ENCODE measurements at places on chromosomes 4 and X.

- no peak for DNase-seq
Observed at GRCh38 chr4:147725673-147726072, 6.2 kb upstream of the ARHGAP10 start.

DNA sequence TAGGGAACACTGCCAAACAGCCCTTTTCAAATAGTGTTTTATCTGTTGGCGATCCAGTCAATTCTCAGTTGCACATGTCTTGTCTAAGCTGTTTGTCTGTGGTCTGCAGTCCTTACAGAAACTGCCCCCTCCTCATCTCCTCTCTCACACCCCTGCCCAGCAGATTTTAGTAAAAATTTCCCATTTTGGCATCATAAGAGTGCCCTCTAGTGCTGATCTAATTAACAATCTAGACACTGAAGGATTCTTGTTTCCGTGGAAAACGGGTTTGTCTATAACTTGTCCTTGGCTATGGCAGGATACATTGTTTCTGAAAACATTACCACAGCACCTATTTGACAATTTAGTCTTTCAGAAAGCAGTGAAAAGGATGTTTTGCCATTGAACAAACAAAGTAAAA, 227.2 kb upstream of the MBNL3 start:
- no peak for DNase-seq

GRCh38 chrX:102739657-102740056, 19.1 kb downstream of the GPRASP3 start:
- DNase-seq: no peak

DNA sequence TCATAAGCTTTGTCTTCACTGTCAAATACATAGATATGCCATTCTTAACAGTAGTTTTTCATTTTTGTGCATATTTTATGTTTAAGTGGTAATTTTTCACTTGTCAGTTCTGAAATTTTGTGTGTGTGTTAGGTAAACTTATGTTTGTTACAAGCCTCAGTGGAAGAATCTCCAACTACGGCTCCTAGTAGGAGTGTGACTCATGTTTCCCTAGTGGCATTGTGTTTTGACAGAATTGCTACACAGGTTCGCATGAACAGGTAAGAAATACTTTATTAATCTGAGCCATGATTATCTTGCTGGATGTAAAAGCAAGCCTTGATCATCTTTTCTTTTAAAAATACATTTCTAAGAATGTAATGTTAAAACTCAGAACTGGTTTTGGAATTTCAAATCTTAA, 94.4 kb downstream of the BLTP1 start:
- no peak for DNase-seq

DNA sequence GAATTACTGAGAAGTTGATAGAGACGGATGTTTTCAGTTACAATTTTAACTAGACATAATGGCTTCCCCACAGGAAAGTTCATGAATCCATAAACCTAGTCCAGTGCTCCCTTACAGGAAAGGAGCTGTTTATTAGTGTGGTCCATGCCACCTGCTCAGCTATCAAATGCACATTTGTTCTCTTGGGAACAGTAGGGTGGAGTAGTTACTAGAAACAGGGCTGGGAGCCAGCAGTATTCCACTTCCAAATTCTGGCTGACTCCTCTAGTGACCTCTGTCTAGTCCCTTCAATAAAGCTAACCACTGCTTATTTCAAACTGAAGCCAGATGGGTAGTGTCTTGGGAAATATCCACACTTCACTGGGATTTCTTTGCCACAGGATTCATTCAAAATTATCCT, 88.4 kb upstream of the TLL1 start:
- peak; percentile 51 for DNase-seq

DNA sequence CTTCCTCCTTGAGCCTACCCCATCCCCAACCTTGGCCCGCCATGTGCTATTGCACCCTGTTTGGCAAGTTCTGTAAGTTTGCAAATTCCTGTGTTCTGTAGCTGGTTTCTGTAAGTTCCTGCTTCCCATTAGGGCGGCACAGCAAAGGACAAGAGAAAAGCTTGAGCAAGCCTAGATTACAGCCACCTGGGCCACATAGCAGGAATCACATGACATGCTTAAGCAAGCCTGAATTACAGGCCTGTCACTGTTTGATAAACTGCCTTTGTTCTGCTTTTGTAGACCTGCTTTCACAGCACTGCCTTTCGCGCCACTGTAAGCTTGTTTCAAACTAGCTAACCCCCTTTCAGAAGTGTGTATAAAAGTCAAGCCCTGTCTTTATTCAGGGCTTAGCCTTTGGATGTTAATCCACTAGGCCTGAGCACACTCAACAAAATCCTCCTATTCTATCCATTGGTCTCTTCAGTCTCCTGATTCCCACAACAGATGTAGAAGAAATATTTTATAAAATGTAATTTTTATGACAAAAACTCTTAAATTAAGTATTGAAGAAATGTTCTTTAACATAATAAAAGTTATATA, 906.8 kb upstream of the NDST4 start:
- no peak for DNase-seq

- peak; percentile 63 for DNase-seq
Observed at GRCh38 chrX:149312988-149313387, 192.1 kb downstream of the IDS start.

GRCh38 chr4:72858328-72858727, 211.2 kb downstream of the COX18 start:
- no peak for DNase-seq

DNA sequence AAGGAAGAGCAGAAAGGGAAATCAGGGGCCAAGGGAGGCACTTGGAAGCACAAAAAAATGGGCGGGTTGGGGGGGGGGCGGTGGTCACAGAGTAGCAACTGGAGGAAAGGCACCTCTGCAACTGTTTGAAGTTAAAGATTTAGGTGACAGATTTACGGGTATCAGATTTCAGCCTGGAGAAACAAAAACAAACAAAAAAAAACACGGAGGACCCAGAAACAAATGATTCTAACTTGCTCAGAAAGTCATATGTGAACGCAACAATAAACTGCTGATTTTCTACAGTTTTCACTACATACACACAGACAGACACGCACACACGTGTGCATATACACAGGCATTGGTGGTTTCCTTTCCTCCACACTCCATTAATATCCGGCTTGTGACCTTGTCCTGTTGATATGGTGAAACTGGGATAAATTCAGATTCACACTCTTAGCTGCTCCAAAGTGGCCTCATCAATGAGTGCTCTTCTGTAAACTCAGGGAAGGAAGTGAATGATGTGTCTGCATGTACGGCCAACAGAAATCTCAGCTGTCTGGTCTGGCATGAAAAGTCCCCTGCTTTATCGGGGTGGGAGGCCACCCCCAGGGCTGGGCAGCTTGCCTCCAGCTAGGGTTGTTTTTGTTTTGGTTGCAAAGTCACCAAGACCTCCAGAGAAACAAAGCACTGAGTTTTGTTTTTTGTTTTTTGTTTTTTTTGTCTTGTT, 54.3 kb downstream of the CHST7 start:
- DNase-seq: no peak

GRCh38 chr4:57435300-57435699, 325.1 kb upstream of the IGFBP7 start:
- DNase-seq: no peak

DNA sequence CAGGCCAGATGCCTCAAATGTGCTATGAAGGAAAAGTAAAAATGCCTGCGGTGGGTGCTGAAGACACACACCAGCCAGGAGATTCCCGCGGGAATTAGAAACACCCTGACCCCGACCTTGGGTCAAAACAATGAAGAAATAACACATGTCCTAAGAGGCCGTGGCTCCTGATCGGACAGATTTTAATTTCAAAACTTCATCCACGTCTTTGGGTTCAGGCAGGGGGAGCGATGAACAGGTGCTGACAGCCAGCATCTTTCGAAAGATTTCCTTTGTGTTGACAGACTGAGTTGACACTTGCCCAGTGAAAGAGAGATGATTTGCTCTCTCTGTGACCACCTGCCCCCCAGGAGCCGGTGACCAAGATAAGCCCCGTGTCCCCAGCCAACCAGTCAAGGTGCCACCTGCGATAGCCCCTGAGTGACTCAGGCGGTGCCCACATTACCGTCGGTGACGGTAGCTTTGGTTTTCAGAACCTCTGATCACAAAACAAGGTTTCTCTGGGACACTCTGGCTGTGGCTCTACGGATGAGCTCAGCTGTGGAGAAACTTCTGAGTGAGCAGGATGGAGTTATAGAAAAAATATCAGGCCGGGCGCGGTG, 11.0 kb upstream of the IL3RA start:
- no peak for DNase-seq

- DNase-seq: peak; percentile 7
Observed at GRCh38 chr4:152778656-152779512, 646 bp downstream of the TIGD4 start.

DNA sequence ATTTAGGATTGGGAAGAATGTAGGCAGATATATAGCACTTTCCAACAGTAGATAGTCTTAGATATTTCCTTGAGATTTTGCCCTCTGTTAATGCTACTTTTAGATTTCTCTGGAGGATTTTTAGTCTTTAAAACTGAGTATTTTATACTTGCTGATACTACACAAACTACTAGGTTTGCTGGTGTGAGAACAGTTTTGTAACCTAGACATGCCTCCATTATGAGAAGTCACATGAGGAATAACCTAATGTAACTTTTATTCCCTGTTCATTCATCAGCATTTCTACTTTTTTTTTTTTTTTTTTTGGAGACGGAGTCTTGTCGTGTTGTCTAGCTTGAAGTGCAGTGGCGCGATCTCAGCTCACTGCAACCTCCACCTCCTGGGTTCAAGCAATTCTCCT, 137.2 kb downstream of the RAPGEF2 start:
- DNase-seq: no peak

GRCh38 chr4:52915191-52915590, 53.1 kb downstream of the RASL11B start:
- no peak for DNase-seq

- no peak for DNase-seq
Observed at GRCh38 chr4:36348403-36348938, 67.1 kb downstream of the DTHD1 start.

GRCh38 chrX:115650916-115651315, 89.9 kb downstream of the PLS3 start:
- DNase-seq: peak; percentile 68

- DNase-seq: no peak
Observed at GRCh38 chr4:109233570-109233969, 68.9 kb downstream of the COL25A1 start.

DNA sequence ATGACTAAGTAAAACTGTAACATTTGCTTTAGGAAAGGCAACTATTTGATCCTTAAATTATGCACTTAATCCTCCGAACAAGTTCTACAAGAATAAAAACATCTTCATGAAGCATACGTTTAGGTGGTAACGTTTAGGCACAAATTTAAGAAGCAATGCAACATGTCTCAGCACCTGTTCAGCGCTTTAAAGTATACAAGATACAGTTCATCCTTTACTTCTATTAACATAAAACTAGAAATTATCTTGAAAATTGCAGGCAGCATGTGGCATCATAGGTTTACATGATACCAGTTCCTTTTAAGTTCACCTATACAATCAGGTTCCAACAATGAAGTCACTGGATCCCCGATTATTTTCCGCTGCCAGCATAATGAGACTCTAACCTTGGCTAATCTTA, 1.5 kb downstream of the PLA2G12A start:
- DNase-seq: no peak

DNA sequence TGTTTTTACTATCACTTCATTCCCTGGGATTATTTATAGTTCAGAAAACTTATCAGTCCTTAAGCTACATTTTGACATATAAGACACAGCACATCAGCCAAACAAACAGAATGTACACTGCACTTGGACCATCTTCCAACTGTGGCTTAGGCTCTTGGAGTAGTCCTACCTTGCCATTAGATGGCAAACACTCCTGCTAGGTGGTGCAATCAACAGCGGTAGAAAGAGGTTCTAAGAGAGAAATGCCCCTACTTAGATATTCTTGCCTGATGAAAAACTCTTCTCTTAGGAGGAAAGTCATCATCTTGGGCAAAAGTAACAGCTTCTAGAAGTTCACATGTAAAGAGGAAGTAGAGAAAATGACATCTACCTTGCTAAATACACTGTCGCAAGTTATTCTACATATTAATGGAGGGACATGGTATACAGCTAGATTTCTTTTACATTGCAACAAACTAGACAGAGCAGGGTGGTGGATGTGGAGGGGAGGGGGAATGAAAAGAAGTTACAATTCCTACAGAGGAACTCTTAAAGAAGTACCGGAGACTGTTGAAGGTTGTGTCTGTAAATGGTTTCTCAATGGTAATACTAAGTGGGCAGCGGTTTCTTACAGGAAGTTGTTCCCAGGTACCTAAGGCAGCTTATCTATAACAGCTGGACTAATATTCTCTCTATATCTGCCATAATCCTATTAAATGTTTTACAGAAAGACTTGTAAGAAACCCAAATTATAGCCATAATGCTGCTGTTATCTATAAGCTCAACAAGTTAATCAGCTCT, 8.1 kb upstream of the STPG2 start:
- no peak for DNase-seq

GRCh38 chrX:20789103-20789502, 522.4 kb upstream of the RPS6KA3 start:
- DNase-seq: no peak

GRCh38 chr4:177441061-177441802, 1.0 kb downstream of the AGA start:
- DNase-seq: no peak

GRCh38 chr4:127421437-127421836, 211.3 kb upstream of the INTU start:
- no peak for DNase-seq

GRCh38 chr4:83605744-83606172, 69.8 kb downstream of the GPAT3 start:
- no peak for DNase-seq

GRCh38 chrX:18906286-18906685, 77.6 kb downstream of the PHKA2 start:
- no peak for DNase-seq

DNA sequence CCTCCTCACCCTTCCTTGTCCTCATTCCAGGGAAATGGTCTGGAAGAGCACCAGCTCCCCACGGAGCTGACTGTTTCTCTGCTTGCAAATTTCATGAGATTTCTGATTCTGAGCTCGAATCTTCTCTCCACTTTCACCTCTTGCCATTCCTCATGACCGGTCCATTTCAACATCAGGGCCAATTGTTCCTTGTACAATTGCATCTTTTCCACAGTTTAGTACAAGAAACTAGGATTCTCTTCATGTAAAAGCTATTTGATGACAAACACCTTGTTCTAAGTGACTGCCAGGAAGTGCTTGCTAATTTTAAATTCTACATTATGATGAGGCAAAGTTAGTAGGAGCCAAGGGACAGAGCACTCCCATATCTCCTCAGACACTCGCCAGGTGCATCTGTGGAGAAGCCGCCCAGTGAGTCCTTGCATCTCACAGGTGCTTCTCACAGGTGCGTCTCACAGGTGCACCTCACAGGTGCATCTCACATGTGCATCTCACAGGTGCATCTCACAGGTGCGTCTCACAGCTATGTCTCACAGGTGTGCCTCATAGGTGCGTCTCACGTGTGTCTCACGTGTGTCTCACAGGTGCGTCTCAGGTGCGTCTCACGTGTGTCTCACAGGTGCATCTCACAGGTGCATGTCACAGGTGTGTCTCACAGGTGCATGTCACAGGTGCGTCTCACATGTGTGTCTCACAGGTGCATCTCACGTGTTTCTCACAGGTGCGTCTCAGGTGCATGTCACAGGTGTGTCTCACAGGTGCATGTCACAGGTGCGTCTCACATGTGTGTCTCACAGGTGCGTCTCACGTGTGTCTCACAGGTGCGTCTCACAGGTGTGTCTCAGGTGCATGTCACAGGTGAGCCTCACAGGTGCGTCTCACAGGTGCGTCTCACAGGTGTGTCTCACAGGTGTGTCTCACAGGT, 3.0 kb upstream of the PDE6B start:
- DNase-seq: no peak
